Inflammatory macrophage treated with lipopolysaccharide for 1 hour (primary cell): ENCODE measurements at places on chromosomes 2 and 18.
A peak's percentile ranks its signal among the peaks of the same experiment; 100 is the strongest.

DNA sequence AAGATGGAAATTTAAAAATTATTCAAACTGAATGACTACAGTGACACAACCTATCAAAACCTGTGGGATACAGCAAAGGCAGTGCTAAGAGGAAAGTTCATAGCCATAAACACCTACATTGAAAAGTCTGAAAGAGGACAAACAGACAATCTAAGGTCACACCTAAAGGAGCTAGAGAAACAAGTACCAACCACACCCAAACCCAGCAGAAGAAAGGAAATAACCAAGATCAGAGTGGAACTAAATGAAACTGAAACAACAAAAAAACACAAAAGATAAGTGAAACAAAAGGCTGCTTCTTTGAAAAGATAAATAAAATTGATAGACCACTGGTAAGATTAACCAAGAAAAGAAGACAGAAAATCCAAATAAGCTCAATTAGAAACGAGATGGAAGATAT is 247.2 kb upstream of the ZNF804A start:
- no peak for DNase-seq

GRCh38 chr2:529424-529823 is 147.8 kb downstream of the TMEM18 start:
- DNase-seq = no peak

- peak; percentile 79 for DNase-seq
These were observed 43.2 kb downstream of the FOSL2 start for GRCh38 chr2:28435814-28436351.

DNA sequence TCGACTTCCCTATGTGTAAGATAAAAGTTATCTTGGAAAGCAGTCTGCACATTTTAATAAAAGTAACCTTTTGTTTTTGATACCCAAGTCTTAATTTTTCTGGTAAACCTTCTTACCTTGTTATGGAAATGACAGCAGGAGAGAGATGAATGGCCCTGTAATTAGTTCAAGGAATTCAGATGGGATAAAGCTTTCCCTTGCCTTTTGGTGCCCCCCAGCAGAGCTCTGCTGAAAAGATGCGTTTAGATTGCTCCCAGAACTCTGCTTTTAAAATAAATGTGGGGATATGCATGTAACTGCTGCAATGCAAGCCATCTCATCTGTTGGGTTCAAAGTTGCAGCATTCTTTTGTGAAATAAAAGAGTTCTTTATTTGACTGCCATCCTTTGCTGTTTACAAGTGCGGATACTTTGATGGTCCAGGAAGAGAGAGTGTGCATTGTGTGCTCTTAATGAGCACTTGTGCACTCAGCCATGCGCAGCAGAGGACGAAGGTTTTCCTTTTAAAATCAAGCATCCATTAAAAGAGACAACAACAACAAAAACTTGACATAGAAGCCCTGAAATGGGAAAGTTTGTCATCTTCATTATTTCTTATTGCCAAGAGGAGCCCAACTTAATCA is 176.7 kb upstream of the ST6GAL2 start:
- DNase-seq = no peak

- no peak for DNase-seq
These were observed 108.1 kb downstream of the XRCC5 start for GRCh38 chr2:216216951-216217903.

- no peak for DNase-seq
These were observed 10.1 kb downstream of the IL37 start for GRCh38 chr2:112920923-112921532.

DNA sequence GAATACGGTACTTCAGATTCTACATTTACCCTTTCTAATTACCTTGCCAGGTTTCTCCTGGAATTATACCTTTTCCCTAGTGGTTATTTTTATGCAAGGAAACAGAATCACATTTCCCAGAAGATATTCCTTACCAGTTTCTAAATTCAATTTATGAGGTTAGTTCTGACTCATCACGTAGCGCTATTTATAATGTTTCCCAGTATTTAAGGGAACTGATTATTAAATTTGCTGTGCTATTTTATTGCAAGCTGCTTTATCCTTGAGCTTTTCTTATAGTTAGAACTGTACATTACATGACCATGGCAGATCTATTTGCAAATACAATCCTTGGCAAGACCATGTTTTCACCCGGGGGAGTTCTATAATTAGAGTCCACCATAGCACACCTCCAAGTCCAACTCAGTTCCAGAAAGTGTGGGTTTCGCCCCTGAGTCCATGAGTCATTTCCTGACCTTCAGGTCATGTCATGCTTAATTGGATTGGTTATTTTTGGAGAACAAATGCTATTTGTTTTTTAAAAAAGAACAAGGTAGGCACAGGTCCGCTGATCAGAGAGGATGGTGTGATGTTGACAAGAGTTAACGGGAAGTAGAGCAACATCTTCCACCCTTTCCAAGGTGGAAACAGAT is 126.6 kb downstream of the ZNF532 start:
- DNase-seq = no peak

- peak; percentile 99 for DNase-seq
These were observed at the start of the genes CPSF3 and ITGB1BP1 for GRCh38 chr2:9423100-9423921. Gene CPSF3 (plus strand): TSS chr2:9423654. CDS start chr2:9423774, 120 bp downstream. Gene ITGB1BP1 (minus strand): TSS chr2:9423528. CDS start chr2:9418697, 4,831 bp downstream.

DNA sequence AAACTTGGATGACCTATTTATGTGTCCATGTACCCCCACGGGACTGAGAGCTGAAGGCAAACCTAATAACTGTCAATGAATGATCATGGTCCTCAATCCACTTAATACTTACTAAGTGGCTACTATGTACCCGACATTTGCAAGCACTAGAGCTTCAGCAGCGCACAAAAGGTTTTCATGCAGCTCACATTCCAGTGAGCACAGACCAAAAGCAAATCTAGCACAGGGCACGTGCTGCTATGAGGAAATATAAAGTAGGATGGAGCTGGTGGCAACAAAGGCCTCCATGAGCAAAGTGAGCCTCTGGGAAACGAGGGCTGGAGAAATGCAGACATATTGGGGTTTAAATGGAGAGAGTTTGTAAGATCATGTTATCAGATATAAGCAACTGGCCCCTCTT is 3.5 kb downstream of the SLC40A1 start:
- no peak for DNase-seq
